ENCODE measurements at places on chromosomes 4 and X. TPM values are rescaled to one million over a fixed set of nuclear protein-coding genes. Genes with fewer than 3 reads are reported as not detected.

MMRN1 gene
- polyA plus RNA-seq: not detected

CSAG1 gene
- polyA plus RNA-seq: not detected

CT55 gene
- not detected for polyA plus RNA-seq

SLC25A53 gene
- 2.4 TPM for polyA plus RNA-seq

IL13RA2 gene
- polyA plus RNA-seq: 2.9 TPM

SASH3 gene
- not detected for polyA plus RNA-seq

POF1B gene
- polyA plus RNA-seq: 1.3 TPM

UGT2B11 gene
- not detected for polyA plus RNA-seq

SPACA5 gene
- not detected for polyA plus RNA-seq

SLC38A5 gene
- 2.1 TPM for polyA plus RNA-seq

GAGE12J gene
- not detected for polyA plus RNA-seq

TMEM165 gene
- polyA plus RNA-seq: 57.2 TPM

SERPINA7 gene
- polyA plus RNA-seq: not detected

SH3RF1 gene
- 16.6 TPM for polyA plus RNA-seq

PIR gene
- polyA plus RNA-seq: 47.8 TPM

PCSK1N gene
- 3.3 TPM for polyA plus RNA-seq

SYTL5 gene
- 0.46 TPM for polyA plus RNA-seq

USP17L30 gene
- not detected for polyA plus RNA-seq

NAP1L5 gene
- polyA plus RNA-seq: 2.3 TPM

SLC49A3 gene
- polyA plus RNA-seq: not detected

P2RY10 gene
- polyA plus RNA-seq: not detected

STK26 gene
- 22.0 TPM for polyA plus RNA-seq

COL25A1 gene
- polyA plus RNA-seq: not detected

ADH4 gene
- polyA plus RNA-seq: not detected

MXRA5 gene
- 5.5 TPM for polyA plus RNA-seq

FOXP3 gene
- 0.20 TPM for polyA plus RNA-seq

DCAF8L2 gene
- not detected for polyA plus RNA-seq

HERC5 gene
- 0.99 TPM for polyA plus RNA-seq

PAPSS1 gene
- 113 TPM for polyA plus RNA-seq

TASL gene
- polyA plus RNA-seq: not detected

GAGE1 gene
- not detected for polyA plus RNA-seq

MAGEC1 gene
- polyA plus RNA-seq: not detected

GPC3 gene
- polyA plus RNA-seq: 0.05 TPM

FAM53A gene
- 0.63 TPM for polyA plus RNA-seq

RLIM gene
- polyA plus RNA-seq: 13.3 TPM

RHOXF2 gene
- polyA plus RNA-seq: not detected

TMEM35A gene
- polyA plus RNA-seq: 0.19 TPM

CXCL9 gene
- polyA plus RNA-seq: not detected

CCDC110 gene
- polyA plus RNA-seq: 0.08 TPM

FAAH2 gene
- 0.23 TPM for polyA plus RNA-seq

CXCL6 gene
- 0.06 TPM for polyA plus RNA-seq

FGF5 gene
- polyA plus RNA-seq: 3.9 TPM

SCFD2 gene
- polyA plus RNA-seq: 16.2 TPM

RASGEF1B gene
- polyA plus RNA-seq: 8.7 TPM

DDIT4L gene
- polyA plus RNA-seq: 0.02 TPM

FAM47A gene
- not detected for polyA plus RNA-seq

AP1S2 gene
- polyA plus RNA-seq: 8.5 TPM

PABPC1L2B gene
- polyA plus RNA-seq: not detected

RTL3 gene
- polyA plus RNA-seq: not detected

HSFX1 gene
- polyA plus RNA-seq: 0.23 TPM

SSX4B gene
- polyA plus RNA-seq: not detected

LANCL3 gene
- 1.2 TPM for polyA plus RNA-seq

CYSLTR1 gene
- polyA plus RNA-seq: not detected

ATOH1 gene
- polyA plus RNA-seq: not detected

GAGE13 gene
- polyA plus RNA-seq: not detected
